Endodermal cell (in vitro differentiated cells): ENCODE measurements at places on chromosomes 1 and 21.

- no peak for DNase-seq
- no peak overlapping the region for H3K27ac ChIP-seq
- no peaks in the 10 kb centered on the region for H3K36me3 ChIP-seq
- no peaks in the 10 kb centered on the region for H3K27me3 ChIP-seq
- no peaks in the 10 kb centered on the region for H3K4me1 ChIP-seq
These were observed 83.9 kb downstream of the PCNX2 start for GRCh38 chr1:233211595-233211994.

- H3K4me1 ChIP-seq: no peaks in the 10 kb centered on the region
- H3K27me3 ChIP-seq: no peaks in the 10 kb centered on the region
- no peaks in the 10 kb centered on the region for H3K36me3 ChIP-seq
- H3K27ac ChIP-seq: no peak overlapping the region
These were observed 43.9 kb upstream of the USP1 start for GRCh38 chr1:62392951-62393350.

GRCh38 chr21:30340714-30341573 is 3.5 kb upstream of the KRTAP27-1 start:
- H3K4me1 ChIP-seq: no peaks in the 10 kb centered on the region
- H3K36me3 ChIP-seq: no peaks in the 10 kb centered on the region
- H3K27ac ChIP-seq: no peak overlapping the region
- no peaks in the 10 kb centered on the region for H3K27me3 ChIP-seq

- H3K36me3 ChIP-seq: no peaks in the 10 kb centered on the region
- no peaks in the 10 kb centered on the region for H3K4me1 ChIP-seq
- no peak overlapping the region for H3K4me3 ChIP-seq
- DNase-seq: no peak
These were observed 43.2 kb downstream of the GJA5 start for GRCh38 chr1:147717051-147717705.

DNA sequence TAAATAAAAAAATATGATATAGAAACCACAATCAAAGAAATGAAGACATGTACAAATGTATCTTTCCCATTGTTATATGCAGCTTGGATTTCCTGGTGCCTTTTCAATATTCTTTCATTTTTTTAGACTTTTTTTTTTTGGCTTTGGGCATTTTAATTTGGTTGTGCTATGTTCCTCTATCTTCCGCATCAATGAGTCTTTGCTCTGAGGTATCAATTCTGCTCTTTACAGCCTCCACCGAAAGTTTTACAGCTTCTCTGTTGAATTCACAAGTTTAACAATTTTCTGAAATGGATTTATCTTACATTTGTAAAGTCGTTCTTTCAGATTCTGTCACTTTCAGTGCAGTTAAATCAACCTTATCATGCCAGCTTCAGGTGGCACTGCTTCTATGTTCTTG is 50.5 kb downstream of the OMA1 start:
- H3K4me1 ChIP-seq: no peaks in the 10 kb centered on the region
- no peak for DNase-seq
- no peak overlapping the region for H3K4me3 ChIP-seq

DNA sequence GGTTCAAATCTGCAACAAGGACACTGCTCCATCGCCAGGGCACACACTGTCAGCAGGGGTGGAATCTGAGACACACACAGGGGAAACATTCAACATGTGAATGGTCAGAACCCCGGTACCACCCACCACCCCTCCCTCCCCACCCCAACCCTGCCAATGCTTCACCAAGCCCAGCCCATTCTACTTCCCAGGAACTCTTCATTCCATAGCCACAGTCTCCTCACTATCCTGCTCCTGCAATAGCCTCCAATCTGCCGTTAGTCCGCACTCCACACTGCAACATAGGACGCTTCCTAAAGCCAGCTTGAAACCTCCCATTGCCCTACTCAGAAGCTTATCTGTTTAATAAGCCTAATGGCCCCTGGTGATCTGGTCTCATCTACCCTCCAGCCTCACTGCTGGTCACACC is 7.5 kb upstream of the RAB3B start:
- no peak overlapping the region for H3K27ac ChIP-seq
- H3K36me3 ChIP-seq: no peaks in the 10 kb centered on the region
- DNase-seq: peak; percentile 67
- no peak overlapping the region for H3K4me3 ChIP-seq
- peaks cover 11% of the 10 kb centered on the region for H3K4me1 ChIP-seq

- DNase-seq: no peak
- peaks cover 15% of the 10 kb centered on the region for H3K27me3 ChIP-seq
- no peak overlapping the region for H3K27ac ChIP-seq
- no peaks in the 10 kb centered on the region for H3K36me3 ChIP-seq
These were observed 41.9 kb upstream of the PLA2G5 start for GRCh38 chr1:20028125-20028524.

GRCh38 chr21:28539623-28539988 is 453.1 kb downstream of the LTN1 start:
- no peak for DNase-seq
- H3K36me3 ChIP-seq: no peaks in the 10 kb centered on the region
- H3K4me3 ChIP-seq: no peak overlapping the region
- H3K27me3 ChIP-seq: no peaks in the 10 kb centered on the region

DNA sequence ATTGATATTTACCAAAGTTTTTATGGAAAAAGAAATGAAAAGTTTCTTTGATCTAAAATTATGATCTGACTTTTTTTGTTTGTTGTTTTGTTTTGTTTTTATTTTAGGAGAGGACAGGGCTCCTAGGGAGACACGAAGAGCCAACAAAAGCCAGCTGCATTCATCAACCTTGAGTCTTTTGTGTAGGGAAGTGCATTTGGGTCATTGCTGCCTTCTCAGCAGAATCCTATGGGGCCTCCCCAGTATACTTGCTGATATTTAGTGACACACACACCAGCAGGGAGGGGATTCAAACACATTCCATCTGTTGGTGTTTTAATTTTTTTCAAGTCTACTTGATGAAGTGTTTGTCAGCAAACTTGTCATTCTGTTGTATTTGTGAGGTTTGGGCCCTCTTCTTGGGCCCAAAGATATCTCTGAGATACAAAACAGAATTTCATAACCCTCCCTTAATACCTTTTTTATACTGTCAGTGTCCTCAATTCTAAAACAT is 203.5 kb downstream of the NTNG1 start:
- H3K27me3 ChIP-seq: no peaks in the 10 kb centered on the region
- no peaks in the 10 kb centered on the region for H3K4me1 ChIP-seq
- no peaks in the 10 kb centered on the region for H3K36me3 ChIP-seq
- no peak overlapping the region for H3K4me3 ChIP-seq
- H3K27ac ChIP-seq: peak overlapping the region; percentile 29

DNA sequence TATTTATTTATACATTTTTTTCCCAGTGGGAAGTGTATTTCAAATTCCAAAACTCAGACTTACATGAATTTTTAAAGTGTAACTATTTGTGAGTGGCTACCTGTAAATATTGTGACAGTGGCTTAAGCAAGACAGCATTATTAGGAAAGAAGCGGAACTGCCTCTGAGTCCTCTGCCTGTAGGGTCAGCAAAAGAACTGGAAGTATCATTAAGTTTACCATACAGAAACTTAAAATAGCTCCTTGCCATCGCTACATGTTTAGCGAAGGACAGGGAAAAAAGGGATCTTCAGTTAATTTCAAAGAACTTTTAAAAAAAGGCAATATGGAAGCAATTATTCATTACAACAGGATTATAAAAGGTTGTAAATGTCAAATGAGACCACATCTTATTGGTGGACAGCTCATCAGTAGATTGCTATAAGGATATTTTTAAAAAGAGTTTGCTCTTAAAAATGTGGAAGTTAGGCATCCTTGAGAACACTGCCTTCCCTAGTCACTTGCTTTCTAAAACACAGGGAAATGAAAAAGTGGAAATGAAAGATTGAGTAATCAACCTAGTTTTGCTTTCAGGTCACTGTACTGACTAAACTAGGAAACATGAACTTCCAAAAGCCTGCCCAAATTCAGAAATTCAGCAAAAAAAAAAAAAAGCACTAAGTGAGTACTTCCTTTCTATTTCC is 39.2 kb downstream of the NSL1 start:
- no peak overlapping the region for H3K27ac ChIP-seq
- H3K4me1 ChIP-seq: no peaks in the 10 kb centered on the region

- H3K27me3 ChIP-seq: no peaks in the 10 kb centered on the region
- peak overlapping the region; percentile 10 for H3K4me3 ChIP-seq
These were observed 89.2 kb downstream of the ADSS2 start for GRCh38 chr1:244362476-244362875.

DNA sequence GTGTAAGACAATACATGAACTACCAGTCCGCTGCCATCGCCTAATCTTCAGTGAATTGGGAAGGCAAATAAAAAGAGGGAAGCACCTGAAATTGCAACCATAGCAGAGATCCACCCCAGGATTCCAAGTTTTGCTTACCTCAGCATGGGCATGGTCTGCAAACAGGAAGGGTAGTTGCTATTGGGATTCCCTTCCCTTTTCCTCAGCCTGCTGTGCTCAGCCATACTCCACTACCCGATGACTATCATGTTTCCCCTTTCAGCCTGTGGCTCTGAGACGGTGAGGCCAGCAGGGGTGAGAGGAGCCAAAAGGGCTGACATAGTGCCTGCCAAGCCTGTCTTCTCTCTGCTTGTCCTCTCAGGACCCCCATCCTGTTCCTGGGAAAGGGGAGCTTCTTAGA is 64.2 kb downstream of the GPR137B start:
- no peaks in the 10 kb centered on the region for H3K36me3 ChIP-seq
- no peak overlapping the region for H3K27ac ChIP-seq
- H3K4me1 ChIP-seq: no peaks in the 10 kb centered on the region
- DNase-seq: peak; percentile 81

GRCh38 chr1:212167098-212167497 is 118.1 kb upstream of the PPP2R5A start:
- no peaks in the 10 kb centered on the region for H3K36me3 ChIP-seq
- H3K27me3 ChIP-seq: no peaks in the 10 kb centered on the region
- no peak for DNase-seq
- no peaks in the 10 kb centered on the region for H3K4me1 ChIP-seq

DNA sequence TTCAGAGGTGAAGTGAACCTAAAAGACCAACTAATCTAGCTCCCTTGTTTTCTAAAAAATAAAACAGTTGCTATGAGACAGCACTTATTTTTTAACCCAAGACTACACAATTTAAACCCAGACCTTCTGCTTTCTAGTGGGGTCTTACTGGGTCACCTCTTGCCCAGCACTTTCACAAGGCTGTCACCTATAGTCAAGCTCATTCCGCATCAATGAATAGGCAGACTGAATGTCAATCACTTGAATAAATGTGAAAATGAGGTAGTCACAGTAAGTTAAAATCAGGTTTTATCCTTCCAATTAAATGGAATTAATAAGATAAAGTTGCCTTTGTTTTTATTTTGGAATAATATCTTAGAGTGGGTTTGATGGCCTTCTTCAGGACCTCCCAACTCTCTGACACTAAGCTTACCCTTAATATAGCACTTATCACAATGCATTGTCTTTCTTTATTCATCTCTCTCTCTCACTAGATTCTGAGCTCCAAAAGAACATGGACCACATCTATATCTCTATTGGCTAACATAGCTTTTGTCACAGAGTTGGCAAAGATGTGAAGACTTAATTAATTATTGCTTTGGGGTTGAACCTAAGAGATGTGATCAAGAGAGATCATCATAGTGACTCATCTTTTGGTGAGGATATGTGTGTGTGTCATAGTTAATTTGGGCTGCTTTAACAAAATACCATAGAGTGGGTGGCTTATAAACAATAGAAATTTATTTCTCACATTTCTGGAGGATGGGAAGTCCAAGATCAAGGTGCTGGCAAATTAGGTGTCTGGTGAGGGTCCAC is 248.7 kb upstream of the DAB1 start:
- H3K4me3 ChIP-seq: no peak overlapping the region
- DNase-seq: no peak
- H3K4me1 ChIP-seq: peaks cover 7% of the 10 kb centered on the region
